ENCODE measurements at places on chromosomes 7 and 10.
A peak's percentile ranks its signal among the peaks of the same experiment; 100 is the strongest.

DNA sequence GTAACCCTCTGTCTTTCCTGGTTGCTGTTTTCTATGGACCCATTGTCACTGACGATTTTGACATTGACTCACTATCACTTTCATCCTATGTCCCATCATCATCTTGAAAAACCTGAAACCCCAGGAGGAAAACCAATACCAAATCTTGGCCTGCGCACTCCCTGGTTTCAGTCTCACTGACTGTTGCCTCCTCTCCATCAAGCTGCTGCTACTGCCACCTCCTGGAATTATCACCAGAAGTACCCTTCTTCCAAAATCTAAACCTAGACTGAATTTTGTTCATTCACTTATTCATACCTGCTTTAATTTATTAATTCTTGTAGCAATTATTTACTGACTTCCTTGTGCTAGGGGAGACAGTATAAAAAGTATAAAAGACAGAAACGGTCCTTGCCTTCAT is 44.5 kb upstream of the ACBD5 start:
- DNase-seq = peak; percentile 36

DNA sequence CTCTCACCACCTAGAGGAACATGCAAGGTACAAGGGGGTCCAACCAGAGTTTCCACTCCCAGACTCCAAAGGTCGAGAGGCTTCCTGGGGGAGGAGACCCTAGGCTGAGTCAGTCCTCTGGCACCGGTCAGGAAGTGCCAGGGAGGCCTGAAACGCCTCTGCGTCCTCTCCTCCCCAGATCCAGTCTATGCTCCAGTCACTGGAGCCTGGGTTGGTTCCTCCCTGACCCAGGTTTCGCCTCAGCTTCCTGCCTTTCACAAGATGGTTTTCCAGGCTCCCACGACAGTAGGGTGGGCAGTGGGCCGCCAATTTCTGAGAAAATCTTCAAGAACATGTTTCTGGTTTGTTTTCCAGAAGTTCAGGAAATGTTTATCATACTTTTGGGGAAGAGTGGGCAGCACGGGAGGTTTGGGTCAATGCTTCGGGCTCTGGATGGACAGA is 30.0 kb downstream of the DUSP5 start:
- no peak for DNase-seq

DNA sequence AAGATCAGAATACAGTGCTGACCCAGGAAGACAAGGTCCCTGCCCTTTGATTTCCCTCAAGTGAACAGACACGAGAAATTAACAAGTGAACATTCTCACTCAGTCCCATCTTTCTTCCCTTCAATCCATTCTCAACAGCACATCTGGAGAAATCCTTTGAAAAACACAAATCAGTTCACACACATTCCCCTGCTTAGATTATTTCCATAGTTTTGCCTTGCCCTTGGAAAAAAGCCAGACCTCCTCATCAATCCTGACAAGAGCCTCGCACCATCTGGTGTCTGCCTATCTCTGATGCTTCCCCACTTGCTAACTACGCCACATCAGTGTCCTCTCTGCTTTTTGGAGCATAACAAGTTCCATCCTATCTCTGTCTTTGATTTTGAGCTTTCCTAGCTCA is 94.4 kb upstream of the KIAA1217 start:
- no peak for DNase-seq

- DNase-seq = no peak
These were observed 61.5 kb downstream of the VIPR2 start for GRCh38 chr7:159083001-159083697.

DNA sequence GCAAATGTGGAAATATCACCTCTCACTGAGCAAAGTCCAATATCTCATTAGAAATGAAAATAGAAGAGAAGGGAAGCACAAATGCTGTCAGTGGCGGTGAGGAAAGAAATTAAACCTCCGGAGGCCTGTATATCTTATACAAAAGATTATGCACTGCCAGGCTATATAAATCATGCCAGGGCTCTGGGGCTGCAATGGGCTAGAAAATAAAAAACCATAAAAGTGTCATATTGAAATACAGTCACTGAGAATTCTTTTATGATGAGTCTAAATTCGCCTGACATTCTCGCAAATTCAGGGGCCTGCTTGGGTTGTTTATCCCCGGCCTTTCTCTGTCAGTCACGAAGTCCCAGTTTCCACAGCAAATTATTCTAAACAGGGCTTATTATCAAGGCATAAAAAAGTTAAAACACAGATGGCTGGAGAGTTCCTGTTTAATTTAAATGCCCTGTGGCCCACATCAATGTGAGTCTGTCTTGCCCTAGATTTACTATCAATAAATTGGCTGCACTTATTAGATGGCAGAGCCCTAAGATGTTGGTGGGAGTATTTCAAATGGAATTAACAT is 193.8 kb downstream of the SNX10 start:
- DNase-seq = no peak

DNA sequence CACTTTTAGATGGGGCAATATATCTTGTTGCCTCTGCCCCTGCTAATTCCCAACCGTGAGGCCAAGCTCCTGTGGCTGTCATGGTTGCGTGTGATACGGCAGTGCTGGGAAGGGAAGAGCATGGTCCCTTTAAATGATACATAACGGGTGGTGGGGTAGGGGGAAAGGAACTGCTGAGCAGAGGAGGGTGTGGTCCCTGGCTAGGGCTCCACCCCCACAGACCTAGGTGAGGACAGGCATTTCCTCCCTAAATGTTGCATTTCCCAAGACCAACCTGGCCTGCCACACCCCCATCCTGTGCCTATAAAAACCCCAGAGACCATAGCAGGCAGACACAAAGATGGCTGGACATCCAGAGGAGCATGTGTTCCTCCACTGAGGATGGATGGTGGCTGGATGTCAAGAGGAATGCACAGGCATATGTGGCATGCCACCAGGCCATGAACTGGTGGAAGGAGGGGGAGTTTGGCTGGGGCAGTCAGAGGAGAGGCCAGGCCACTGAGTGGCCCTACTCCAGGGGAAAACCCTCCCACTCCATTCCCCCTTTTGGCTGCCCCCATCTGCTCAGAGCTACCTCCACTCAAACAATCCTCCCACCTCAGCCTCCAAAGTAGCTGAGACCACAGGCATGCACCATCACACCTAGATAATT is 104.0 kb downstream of the PLXDC2 start:
- no peak for DNase-seq

- DNase-seq = peak; percentile 12
These were observed 735 bp downstream of the ZNF394 start for GRCh38 chr7:99499371-99499720.

- DNase-seq = no peak
These were observed 40.5 kb upstream of the PRKAR1B start for GRCh38 chr7:767580-767940.
